ENCODE measurements at places on chromosomes 4 and X.

DNA sequence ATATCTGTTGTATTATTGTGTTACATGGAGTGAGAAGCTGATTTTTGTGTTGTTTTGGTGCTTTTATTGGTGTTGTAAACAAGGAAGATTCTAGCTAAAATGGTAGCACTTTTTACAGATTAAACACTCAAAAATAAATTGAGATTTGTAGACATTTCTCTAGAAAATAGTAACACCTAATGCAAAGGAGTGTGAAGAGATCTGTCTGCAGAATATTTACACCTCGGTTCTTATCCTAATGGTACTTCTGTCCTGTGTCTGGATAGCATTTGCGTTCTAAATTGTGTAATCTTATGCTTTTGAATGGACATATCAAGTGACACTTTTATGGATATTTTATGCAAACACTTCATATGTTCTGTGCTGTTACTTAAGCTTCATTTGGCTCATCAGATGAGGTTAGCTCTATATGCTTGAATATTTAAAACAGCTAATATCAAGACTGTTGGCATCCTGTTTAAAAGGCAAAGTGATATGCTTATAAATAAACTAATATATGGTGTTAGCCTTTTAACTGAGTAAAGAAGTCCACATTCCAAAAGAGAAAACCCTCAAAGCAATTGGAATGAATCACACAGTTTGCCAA lies 6.0 kb downstream of the PCDH7 start:
- no peak for DNase-seq

DNA sequence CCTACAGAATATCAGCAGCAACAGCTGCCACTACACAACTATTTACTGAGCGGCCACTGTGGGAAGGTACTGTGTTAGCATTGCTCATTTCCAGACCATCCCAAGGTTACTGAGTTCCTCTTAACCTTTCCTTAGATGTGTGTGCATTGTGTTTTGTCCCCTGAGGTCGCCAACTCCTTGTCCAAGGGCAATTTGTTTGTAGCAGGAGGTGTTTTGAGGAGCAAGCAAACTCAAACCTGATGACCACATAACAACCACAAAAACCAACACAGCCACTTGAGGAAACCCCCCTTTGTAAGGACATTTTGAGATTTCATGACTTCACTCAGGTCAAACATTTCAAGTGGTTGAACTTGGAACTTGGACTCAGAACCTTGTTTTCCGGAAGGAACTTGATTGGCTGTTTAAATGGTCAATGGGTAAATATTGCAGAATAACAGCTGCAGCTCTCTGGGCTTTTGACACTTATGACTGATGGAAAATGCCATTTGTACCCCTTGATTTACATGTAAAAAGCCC lies 122.3 kb downstream of the MID1IP1 start:
- DNase-seq, result no peak

- DNase-seq, result no peak
These were observed 76.4 kb downstream of the CLCN4 start for GRCh38 chrX:10233173-10233572.

DNA sequence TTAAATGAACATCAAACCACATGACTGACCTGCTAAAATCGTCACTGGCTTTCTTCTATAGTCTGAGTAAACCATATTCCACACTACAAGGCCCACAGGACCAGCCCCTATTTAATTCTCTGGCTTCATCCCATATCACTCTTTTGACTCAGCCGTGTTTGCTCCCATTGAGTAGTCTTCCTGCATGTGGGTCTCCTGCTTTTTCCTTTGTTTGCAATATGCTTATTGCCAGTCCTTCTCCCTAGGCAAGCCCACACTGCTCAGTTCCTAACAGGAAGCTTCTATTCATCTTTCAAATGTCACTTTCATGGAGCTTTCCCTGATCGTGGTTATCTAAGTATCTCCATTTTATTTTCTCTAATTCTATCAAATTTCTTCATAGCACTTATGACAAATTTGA lies 329.6 kb downstream of the RAPGEF2 start:
- no peak for DNase-seq

- DNase-seq, result no peak
These were observed at the start of gene PLP1 for GRCh38 chrX:103776546-103776945. TSS of gene PLP1 (plus strand) at chrX:103776840. CDS start at chrX:103776996, 156 bp downstream.

GRCh38 chrX:25226151-25226550 lies 210.4 kb upstream of the ARX start:
- DNase-seq, result no peak

GRCh38 chr4:2647403-2648158 lies 108.6 kb downstream of the TNIP2 start:
- DNase-seq, result no peak

GRCh38 chr4:168220893-168221292 lies 97.7 kb downstream of the DDX60 start:
- no peak for DNase-seq

GRCh38 chr4:165360985-165361670 lies 17.7 kb upstream of the CPE start:
- DNase-seq, result no peak

GRCh38 chr4:119490335-119490734 lies 138.3 kb downstream of the PDE5A start:
- no peak for DNase-seq

- no peak for DNase-seq
These were observed 715.6 kb upstream of the AADAT start for GRCh38 chr4:170805352-170805751.

DNA sequence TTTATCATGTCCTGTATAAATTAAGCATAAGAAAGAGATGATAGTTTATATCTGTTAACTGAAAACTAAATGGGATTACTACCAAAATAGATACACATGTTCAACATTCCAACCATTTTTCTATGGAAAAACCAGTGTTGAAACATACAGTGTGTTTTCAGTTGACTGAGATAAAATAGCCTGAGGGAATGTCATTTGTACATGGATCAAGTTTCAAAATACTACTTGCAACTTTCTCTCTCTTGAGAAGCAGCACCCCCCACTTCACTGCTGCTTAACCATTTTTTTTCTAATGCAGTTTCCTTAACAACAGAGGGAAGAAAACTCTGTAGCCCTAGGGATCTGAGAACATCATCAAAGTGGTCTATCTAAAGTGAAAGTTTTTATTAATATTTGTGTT lies 70.8 kb downstream of the NPNT start:
- DNase-seq, result no peak

DNA sequence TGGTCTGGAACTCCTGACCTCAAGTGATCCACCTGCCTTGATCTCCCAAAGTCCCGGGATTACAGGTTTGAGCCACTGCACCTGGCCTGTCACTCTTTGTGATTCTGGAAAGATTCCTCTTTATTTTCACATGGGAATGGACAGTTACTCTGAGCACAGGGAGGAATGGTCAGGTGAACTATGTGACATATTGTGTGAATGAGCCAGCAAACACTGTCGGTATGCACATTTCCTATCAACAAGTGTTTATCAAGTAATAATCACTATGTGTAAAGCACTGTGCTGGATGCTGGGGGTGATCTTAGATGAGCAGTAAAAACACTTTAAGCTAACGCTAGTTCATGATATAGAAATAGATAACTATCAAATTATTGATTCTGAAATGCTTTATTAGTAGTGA lies 97.5 kb downstream of the LIMCH1 start:
- no peak for DNase-seq

DNA sequence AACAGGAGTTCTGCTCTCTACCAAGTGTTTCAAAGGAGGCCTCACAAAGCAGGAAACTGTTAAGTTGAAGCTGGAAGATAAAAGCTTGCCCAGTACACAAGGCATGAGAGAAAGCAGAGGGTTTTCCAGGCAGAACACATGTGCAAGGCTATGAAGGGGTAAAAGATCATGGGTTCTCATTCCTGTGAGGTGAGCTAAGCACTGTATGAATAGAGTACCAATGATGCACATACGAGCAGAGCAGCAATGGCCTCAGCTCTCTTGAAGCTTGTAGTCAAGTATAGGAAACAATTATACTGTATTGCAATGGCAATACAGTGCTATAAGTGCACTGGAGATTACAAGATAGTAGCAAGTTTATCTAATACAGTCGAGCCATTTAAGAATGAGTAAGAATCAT lies 18.0 kb downstream of the TTC29 start:
- no peak for DNase-seq

DNA sequence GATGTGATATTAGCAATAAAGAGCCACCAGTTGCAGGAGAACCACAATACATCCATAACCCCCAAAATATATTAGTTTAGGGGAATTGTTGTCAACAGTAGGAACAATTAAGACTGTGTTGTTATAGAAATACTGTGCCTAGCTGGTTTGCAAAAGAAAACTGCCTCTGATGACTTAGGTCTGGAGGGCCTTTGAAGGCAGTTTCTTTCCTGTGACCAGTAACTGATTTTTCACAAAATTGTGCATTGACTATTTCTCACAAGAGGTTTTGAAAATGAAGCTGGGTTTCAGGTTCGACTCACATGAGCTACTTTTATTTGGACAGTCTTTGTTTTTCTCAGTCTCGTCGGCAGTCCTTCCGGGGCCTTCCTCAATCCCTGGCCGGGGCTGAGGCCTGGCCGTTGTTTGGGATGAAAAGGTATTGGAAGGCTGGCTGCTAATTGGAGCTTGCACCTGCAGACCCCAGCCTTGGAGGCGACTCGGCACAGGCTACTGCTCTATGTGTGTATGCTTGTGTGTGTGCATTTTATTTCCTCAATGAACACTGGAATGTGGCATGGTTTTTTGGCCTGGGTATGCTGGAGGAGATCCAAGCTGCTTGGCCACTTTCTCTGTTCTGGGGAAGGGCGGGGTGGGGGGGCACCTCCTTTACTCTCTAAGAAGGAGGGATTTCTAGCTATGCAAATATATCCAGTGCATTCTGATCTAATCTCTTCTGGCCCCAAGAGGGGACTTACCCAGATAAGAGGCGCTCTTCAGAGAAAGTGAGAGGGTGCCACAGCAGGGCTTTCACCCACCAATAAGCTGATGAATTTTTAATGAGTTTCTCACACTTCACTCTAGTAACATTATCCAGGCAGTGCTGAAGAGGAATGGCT lies 49.5 kb upstream of the LNX1 start:
- DNase-seq, result no peak

- no peak for DNase-seq
These were observed 2.8 kb downstream of the RENBP start for GRCh38 chrX:153941336-153942252.

GRCh38 chrX:12770440-12770839 lies 20.8 kb upstream of the PRPS2 start:
- peak; percentile 10 for DNase-seq

DNA sequence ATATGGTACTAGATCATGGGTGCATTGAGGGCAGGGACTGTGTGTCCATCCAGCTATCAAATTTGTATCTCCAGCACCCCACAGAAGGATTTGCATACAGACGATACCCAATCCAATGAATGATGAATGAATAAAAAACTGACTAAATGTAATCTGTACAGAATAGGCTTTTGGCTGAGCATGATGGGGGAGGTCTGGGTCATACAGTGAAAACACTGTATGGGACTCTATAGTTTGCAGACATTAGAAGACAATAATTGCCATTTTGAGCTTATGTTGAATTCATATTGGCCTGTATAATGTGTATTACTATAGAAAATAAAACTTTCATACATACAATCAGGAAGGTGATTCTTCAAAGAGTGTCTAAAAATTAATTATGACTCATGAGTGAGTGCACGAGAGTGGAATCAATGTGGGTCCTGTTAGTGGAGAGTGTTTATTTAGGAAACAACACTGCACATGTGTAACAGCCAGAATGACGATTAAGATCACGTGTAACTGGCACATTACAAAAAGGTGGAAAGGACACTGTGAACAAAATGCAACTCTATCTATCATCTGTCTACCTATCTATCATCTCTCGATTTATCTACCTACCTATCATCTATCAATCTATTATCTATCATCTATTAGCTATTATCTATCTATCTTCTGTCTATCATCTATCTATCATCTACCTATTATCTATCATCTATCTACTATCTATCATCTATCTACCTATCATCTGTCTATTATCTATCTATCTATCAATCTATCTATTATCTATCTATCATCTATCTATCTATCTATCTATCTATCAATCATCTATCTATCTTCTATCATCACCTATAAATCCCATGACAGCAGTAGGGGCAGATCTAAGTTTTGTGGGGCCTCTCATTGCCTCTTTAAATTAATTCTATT lies 201.3 kb downstream of the PTTG2 start:
- DNase-seq, result no peak

- DNase-seq, result no peak
These were observed 2.5 kb downstream of the PDGFC start for GRCh38 chr4:156969101-156969500.

GRCh38 chr4:185529413-185529812 lies 5.9 kb downstream of the PDLIM3 start:
- no peak for DNase-seq

GRCh38 chr4:4344915-4345527 lies 41.9 kb upstream of the NSG1 start:
- DNase-seq, result no peak

DNA sequence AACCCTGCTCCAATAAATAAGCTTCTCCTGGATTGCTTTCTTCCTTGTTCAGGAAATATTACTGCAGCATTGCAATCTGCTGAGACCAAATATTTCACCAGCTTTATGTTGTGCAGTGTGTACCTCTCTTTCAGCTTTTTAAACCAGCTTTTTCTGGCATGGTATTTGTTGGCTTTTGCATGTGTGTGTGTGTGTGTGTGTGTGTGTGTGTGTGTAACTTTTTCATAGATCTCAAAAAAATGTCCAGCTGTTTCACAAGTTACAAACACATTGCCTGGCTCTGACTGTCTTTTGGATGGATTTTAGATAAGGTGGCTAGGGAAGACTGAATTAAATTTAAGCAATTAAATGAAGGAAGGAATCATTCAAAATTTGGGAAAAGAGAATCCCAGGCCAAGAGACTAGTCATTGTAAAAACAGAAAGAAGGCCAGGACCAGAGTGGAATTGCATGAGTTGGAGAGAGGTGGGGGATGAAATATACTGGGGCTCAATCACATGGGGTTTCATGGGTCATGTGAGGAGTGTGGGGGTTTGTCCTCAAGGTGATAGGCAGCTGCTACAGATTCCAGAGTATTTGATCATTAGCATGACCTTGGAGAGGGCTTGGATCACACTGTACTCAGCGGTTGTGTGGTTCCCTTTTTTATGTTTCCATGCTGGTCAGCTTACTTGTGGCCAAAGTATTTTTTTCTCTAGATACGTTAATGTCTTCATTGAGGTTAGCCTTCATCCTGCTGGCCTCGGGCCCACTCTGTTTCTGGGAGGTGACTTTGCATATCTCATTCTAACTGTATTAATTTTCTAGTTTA lies 357.7 kb upstream of the BOD1L1 start:
- DNase-seq, result no peak

DNA sequence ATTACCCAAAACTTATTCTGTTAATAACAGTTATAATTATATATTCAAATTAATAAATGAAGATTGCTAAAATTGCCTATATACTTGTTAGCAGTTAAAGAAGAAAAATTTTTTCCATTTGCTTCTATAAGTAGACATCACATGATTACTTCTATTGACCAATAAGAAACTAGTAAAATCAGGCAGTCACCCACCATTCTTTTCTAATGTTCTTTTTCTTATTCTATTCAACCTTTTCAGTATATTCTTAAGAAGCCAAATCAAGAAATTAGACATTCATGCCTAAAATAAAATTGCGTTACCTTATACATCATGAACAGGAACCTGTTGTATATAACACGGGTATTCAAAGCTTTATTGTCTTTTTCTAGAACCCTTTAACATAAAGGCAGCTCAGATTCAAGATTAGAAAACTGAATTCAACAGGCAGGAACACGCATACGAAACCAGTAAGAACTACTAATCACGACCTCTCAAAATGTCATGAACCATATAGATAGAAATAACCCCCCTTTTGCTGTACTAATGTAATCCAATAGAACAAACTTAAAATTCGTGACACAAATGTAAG lies 568.1 kb upstream of the DIPK2B start:
- DNase-seq, result no peak

All from CD4-positive, alpha-beta T cell treated with Interleukin-6 at 100 ng/mL for 8 hours (primary cell).